ENCODE measurements at places on chromosomes 7 and 10.

DNA sequence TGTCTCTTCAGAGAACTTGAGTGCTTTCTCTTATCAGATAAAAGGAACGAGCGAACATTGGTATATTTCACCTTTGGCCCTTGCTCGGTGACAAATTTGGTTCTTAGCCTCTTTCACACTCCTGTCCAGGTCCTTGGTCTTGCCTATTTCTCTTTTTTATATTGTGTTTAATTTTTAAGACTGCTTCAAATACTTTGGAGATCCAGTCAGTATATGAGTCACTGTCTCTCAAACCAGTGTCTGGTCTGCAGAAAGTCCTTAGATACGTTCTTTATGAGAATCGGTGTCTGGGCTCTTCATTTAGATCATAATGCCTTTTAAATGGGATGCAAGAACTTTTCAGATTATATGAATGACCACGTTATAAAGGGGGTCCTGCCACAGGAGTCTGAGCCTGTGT, 55.0 kb downstream of the PIK3AP1 start:
- DNase-seq: no peak

DNA sequence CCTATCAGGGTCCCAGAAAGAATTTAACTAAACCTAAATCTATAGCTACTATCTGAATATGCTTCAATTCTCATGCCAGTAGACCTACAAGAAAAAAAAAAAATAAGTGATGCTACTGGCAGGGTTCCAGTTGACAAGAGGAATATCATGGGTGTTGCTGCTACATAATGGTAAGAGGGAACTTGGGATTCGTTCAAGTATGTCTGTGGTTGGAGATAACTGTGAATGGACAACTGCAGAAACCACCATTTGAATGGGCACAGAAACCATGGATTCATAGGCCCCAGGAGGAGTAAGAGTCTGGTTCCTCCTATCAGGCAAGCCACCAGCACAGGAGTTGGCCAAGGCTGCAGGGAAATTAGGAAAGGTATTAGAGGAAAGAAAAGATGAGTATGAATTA, 287.6 kb upstream of the HGF start:
- DNase-seq: no peak

DNA sequence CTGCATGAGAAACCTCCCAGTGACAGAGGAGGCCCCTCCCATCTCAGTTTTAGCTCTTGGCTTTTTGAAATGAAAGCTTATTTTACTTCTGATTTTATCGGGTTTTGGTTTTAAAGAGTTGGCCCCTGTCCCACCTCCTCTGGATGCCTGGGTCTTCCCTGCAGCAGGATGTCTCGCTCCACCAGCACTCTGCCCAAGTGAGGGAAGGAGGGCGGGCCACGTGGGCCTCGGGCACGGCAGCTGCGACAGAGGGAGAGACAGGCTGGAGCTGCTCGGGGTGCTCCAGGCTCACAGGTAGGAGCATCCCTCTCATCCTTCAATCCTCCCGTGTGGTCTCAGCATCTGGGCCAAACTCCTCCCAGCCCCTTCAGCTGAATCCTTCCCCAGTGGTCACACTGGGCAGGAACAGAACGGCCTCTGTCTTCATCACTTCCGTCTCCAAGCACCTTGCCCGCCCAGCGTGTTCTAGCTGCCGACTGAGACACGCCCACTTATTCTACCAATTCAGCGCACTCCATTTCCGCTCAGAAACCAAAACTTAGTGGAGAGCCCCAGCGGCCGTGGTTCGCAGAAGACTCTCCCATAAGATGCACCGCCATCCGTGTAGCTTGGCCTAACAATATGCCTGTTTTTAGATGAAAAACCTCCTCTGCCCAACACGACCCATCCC, 222.9 kb downstream of the GLRX3 start:
- DNase-seq: no peak

GRCh38 chr7:120256344-120257070, 16.5 kb upstream of the KCND2 start:
- no peak for DNase-seq

- no peak for DNase-seq
Observed at GRCh38 chr7:81226234-81226633, 307.4 kb upstream of the SEMA3C start.

- DNase-seq: no peak
Observed at GRCh38 chr7:16234493-16235146, 186.7 kb downstream of the CRPPA start.

DNA sequence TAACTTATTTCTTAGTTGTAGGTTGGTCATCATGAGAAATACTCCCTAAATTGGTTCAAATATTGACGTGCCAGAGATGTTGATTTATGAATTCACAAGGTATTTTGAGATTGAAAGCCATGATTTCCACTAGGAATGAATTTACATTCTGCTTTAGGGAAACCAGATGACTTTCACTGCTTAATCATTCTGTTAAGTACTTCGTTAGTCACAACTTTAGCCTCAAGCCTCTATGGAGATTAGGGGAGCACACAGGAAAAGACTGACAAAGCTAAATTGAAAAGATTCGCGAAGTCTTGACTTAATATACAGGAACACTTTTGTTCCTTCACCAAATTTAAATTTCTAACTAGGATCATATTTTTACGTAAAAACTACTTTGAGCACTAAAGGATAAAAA, 250.4 kb upstream of the CACNA2D1 start:
- DNase-seq: no peak

- no peak for DNase-seq
Observed at GRCh38 chr7:13282377-13282980, 595.0 kb downstream of the ARL4A start.

All from stimulated activated CD4-positive, alpha-beta T cell treated with anti-CD3 and anti-CD28 coated beads, Interleukin-12 subunit alpha, Interleukin-12 subunit beta, amount 100 ng/mL, for 24 hours (primary cell).